ENCODE measurements at places on chromosomes 5 and 9.

DNA sequence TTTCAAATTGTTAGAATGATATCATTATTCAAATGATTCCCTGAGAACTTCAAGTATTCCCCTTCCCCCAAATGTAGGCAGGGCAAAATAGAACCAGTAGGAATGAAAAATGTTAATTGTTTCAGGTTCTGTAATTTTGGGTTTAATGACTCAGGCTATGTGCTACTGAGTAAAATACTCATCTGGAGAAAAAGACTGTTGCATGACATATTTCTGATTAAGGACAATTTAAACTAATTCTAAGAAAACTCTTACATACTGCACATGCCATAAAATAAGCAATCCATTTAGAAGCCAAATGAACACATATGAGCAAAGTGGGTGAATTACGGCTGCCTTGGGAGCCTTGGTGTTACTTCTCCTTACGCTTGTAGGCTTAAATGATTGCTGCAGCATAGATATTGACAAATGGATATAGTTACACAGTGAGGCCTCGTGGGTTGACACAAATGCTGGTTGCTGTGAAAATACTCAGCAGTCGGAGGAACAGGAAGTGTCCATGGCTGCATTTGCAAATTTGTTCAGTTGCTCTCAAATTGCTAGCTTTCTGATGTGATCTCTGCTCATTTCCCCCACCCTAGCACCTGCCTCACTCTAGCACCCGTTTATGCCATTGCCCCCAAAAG is 174.9 kb upstream of the DMAC1 start:
- no peak for DNase-seq

- no peak for DNase-seq
These were observed at the start of gene ALDH1A1 for GRCh38 chr9:72952914-72953313. Gene ALDH1A1 (minus strand): TSS chr9:72953053. CDS start chr9:72953000, 53 bp downstream.

GRCh38 chr5:74482523-74482922 is 158.0 kb downstream of the ENC1 start:
- DNase-seq, result no peak

DNA sequence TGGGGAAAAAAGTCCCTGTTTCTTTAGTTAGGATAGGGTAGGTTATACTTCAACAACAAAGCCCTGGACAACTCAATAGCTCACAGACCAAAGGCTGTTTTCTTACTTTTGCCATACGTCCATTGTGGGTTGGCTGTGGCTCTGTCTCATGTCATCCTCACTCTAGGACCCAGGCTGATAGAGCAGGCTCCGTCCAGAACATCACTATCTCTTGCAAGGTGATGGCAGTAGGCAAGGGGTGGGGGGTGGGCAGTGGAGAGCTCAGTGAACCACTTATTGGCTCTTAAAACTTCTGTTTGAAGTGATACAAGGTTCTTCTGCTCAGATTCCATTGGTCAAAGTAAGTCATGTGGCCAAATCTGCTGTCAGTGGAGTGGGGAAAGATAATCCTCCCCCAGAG is 126.4 kb downstream of the CMYA5 start:
- DNase-seq, result no peak

DNA sequence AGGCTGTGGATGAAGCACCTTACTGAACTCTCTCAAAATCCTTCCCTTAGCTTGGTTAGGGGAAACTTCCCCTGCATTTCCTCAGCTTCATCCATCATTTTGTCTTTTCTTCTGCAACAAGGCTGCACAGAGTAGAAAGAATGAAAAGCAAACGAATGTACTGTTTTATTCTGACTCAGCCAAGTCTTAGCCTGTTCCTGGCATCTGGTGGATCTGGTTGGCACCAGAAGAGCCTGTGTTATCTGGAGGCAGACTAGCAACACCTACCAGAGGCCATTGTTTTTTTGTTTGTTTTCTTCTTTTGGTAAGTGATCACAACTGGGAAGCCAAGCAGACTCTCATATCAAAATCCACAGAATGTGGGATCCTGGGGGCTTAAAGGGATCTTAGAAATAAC is 200.7 kb downstream of the FANCC start:
- no peak for DNase-seq

- DNase-seq, result no peak
These were observed 89.2 kb downstream of the MVB12B start for GRCh38 chr9:126415741-126416370.

DNA sequence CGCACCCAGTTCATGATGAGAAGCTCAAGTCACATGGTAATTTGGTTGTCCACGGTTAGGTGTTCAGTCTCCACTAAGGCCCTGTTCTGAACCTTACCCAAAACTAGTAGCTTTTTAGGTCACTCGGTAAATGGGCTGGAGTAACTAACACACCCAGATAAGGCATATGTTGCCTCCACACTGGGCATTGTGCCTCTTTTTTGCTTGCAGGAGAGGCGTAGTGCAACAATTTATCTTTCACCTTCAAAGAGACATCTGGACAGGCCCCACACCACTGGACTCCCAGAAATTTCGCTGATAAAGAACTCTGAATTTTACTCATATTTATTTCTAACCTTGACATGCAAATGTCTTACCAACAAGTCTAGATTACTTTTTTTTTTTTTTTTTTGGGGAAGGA is 16.8 kb upstream of the PTGES start:
- no peak for DNase-seq

- no peak for DNase-seq
These were observed 138.2 kb downstream of the MVB12B start for GRCh38 chr9:126464694-126465441.

- no peak for DNase-seq
These were observed 13.5 kb upstream of the MELK start for GRCh38 chr9:36559036-36559695.
